Myocyte (in vitro differentiated cells): ENCODE measurements at places on chromosomes 3 and 15.

GRCh38 chr15:78241017-78241416 is 6.7 kb upstream of the ACSBG1 start:
- peak; percentile 82 for DNase-seq

DNA sequence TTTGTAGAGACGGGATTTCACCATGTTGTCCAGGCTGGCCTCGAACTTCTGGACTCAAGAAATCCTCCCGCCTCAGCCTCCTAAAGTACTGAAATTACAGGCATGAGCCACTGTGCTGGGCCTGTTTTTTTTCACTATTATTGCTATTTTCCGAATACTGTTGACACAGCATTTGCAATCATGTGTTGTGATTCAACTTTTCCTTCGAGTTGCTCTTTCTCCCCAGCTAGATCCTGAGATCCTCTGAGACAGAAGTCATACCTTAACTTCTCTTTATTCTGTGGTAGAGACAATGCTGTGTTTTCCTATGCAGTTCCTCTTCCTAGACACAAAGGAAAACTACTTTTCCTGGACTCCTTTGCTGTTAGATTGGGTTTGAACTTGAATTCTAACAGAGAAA is 46.4 kb upstream of the USP3 start:
- no peak for DNase-seq

DNA sequence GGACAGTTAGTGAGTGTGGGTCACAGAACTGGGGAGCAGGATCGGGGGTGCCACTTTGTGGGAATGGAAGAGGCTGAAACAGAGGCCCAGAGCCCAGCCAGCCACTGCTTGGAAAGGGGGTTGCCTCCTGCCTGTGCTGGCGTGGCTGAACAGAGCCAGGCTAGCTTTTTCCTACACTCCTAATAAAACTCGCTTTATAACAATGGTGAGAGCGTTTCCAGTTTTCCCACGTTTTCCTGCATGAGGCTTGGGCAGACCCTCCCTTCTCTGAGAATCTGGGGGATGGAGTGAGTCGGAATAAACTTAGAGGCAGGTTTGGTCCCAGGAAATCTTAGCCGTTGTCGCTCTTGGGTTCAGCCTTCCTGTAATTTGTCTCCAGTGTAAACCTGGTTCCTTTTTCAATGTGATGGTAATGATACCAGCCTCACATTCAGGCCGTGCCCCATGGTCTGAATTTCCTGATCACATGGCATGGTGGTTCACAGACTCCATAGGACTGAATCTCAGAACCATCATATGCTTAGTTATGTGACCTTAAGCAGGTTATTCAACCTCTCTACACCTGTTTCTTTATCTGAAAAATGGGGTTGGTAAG is 6.5 kb upstream of the FGD5 start:
- DNase-seq = no peak

GRCh38 chr3:112366522-112366921 is 33.6 kb downstream of the CD200 start:
- DNase-seq = no peak

GRCh38 chr15:47688573-47689086 is 28.7 kb upstream of the SEMA6D start:
- no peak for DNase-seq
